ENCODE measurements at places on chromosomes 3 and 15.

DNA sequence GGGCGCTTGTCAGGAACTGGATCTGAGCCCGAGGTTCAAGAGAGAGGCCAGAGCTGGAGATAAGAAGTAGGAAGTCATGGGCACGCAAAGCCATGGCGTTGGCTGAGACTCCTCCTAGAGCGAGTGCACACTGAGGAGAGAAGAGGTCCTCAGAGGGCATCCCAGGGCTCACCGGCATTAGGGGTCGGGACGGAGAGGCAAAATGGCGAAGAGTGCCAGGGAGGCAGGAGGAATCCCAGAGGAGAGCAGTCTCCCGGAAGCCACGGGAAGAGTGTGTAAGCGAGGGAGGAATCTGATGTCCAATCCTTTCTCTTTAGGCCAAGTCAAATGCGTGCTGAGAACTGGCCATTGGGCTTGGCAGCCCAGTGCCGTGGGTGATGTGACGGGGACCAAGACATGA lies 24.0 kb downstream of the EFCC1 start:
- no peak for DNase-seq

DNA sequence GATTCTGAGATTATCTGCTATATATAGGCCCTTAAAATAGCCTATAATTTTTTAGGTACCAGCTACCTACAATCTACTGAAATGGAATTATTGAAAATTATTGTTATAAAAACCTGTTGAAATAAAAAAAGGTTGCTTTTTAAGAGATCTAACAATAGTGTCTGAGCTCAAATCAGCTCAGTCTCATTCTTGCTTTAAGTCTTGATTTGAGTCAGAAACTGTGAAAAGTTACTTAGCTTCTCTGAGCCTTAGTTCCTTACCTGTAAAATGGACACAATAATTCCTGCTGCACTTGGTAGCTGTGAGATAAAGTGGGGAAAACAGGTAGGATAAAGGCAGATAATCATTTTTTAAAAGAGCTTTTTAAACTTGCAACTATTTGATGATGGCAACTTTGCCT lies 118.8 kb upstream of the UBE2E2 start:
- DNase-seq, result no peak

- DNase-seq, result no peak
Measured at GRCh38 chr3:99324636-99325203, 313.7 kb upstream of the COL8A1 start.

DNA sequence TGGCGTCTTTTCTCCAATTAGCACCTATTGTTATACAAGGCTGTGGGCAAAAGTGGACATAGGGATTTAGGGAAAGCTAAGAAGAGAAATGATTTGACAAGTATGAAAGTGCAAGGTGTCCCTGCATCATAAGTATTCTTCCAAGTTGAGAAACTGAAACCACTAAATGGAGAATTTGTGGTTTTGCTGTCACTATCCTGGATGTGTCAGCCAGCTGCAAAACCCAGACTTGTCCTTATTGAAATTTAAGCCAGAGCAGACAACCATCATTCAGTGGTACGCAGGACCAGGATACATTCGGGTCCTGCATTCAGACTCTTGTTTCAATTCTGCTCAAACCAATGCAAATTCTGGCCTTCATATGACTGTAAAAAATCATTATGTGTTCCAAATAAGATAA lies 384.8 kb upstream of the TGFBR2 start:
- DNase-seq, result peak; percentile 45

DNA sequence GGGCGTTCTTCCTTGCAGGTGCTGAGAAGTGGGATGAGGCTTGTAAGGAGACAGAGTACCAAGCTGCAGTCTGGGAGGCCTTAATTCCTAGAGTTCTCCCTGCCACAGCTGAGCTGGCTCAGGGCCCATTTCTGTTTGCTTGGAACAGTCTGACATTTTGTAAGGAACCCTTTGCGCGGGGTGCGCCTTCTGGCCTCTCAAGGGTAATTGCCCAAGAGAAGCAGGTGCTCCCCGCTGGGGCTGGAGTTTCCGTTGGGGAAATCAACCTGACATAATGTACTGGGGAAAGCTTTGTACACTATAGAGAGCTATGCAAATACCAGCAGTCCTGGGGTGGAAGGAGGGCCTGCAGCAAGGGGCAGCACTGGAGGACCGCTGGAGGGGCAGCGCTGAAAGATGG lies 83.6 kb downstream of the HMG20A start:
- no peak for DNase-seq

Measured in choroid plexus epithelial cell (primary cell).